ENCODE measurements at places on chromosomes 2 and 18.

- no peak for DNase-seq
These were observed 1.6 kb upstream of the KLF7 start for GRCh38 chr2:207167099-207167923.

DNA sequence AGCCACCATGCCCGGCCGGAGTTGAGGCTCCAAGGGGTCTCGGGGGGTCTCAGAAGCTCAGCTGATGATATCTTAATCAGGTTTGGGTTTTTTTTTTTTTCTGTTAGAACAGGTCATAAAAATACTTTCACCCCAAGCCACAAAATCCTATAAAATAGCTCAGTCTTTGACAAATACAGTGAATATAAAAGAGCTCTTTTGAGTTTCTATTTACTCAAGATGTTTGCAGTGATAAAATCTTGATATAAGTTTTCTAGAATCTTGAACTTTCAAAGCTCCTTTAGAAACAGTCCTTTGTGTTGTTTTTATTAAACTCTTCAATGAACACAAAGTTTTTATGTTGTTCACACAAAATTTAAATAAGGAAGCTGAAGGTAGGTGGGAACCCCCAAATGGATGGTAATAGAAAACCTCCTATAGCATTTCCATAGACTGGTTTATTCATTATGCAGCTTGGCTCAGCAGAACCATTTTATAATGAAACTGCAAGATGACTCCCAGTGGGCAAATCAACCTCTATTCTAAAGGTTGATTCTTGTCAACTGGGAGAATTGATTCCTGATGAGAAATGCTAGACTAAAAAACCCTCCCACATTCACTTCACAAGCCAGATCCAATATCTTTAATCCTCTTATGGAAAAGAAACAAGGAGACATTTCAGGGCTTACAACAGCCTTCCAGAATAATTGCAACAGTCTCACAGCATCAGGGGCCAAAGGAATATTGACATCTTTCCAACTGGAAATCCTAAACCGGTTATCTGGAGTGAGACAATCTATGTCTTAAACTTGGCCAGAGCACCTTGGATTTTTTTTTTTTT, 13.6 kb upstream of the NARS1 start:
- DNase-seq, result no peak

DNA sequence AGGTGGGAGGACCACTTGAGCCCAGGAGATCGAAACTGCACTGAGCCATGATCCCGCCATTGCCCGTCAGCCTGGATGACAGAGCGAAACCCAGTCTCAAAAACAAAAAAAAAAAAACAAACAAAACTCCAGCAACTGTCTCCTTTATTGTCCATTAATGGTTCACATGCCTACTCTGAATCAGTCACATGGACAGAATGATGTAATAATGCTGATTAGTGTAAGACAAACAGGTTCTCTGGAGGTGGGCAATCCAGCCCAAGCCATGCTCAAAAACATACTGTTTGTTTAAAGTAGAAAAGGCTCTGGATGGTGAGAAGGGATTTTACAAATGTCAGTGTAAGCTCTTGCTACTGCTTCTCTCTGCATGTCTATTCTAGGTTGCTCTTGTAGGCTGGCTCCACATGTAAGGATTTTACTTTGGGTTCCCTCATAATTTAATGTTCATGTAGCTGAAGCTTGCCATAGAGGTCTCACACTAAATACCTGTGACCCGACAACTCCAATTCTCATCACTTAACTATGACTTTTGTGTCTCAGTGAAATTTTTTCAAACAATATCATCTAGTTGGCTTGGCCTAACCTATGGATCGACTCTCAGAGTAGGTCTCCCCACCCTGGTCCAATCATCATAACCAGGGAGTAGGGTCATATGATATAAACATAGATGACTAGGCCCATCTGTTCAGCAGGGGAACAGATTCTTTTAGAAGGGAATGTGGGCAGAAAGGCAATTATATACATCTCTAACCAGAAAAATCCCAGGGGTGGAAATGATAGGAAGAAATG, 83.9 kb upstream of the SLC39A10 start:
- no peak for DNase-seq

- no peak for DNase-seq
These were observed 125.9 kb upstream of the CYRIA start for GRCh38 chr2:16791496-16791895.

DNA sequence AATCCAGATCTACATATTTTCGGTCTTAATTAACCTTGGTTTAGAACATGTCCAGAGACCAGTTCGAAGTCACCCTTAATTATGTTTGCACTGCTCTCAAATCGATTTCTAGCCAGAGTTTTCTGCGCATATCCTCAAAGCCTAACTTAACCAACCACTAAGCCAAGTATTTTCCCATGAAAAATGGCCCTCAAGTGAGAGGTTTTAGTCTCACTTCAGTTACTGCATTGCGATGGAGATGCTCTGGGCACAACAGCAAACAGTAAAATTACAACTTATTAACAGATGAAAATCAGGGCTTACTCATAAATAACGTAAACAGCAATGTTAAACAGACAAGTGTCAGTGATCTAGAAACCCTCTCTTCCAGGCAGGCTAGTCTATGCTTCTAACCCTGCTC, 4.5 kb downstream of the RTN4 start:
- DNase-seq, result no peak

DNA sequence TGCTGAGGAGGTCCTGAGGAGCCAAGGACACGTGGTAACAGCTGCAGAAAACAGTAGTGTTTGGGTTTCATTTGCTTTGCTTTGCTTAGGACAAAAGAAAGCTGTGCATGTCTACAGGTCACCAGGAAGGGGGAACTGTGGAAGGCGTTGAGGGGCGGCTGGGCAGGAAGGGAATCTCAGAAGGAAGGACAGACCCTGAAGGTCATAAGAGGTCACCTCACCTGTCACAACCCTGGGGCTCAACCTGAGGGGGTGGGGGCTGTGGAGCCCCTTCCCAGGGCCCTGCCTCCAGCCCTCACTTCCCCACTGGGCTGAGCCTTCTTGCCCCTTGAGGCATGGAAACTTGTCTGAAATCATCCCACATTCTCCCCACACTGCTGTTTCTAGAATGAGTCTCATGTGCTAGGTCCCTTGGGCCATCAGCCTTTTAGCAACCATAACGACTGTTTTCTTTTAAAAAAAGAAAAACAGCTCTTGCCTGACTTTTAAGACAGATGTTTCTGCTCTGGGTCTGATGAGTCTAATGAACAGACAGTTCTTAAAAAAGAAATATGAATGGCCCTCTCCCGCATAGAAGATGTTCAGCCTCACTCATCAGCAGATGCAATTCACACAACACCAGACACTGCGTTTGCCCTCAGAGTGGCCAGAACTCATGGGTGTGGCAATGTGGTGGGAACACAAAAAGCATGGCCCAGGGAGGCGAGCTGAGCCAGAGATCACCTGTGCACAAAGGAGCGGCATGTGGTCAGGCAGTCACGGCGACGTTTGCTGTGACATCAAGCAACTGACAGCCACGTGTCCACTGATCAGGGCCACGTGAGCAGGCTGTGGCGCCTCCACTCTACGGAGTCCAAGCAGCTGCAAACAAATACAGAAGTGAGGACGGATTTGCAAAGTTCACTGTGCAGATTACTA, 84.0 kb downstream of the SEPTIN10 start:
- no peak for DNase-seq

DNA sequence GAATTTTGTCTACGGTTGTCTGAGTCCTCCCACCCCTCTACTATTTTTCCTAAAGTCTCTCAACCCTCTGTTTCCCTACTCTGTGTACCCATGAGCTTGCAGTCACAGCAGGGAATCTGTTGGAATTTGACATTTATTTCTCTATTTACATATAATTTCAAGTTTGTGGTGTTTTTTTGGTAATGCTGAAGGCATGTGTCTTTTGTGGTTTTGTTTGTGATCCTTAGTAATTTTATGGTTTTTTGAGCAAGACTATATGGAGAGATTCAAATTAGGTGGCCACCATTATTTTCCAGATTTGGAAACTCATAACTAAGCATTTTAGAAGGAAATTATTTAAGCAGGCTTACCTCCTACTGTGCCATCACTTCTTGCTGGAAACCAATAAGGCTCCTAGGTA, 27.2 kb upstream of the FBLN7 start:
- no peak for DNase-seq

DNA sequence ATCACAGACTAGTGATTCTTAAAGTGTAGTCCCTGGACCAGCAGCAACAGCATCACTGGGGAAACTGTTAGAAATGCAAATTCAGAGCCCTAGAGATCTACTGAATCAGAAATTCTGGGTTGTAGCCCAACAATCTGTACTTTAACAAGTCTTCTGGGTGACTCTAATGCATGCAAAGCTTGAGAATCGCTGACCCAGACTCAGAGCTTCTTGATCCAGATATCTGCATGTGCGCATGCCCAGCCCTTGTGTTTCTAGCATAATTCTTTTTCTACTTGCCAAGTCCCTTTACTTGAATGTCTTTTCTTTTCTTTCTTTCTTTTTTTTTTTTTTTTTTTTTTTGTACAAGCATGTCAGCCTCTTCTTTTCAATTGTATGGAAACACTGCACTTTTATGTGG, 60.4 kb downstream of the FIGN start:
- no peak for DNase-seq

DNA sequence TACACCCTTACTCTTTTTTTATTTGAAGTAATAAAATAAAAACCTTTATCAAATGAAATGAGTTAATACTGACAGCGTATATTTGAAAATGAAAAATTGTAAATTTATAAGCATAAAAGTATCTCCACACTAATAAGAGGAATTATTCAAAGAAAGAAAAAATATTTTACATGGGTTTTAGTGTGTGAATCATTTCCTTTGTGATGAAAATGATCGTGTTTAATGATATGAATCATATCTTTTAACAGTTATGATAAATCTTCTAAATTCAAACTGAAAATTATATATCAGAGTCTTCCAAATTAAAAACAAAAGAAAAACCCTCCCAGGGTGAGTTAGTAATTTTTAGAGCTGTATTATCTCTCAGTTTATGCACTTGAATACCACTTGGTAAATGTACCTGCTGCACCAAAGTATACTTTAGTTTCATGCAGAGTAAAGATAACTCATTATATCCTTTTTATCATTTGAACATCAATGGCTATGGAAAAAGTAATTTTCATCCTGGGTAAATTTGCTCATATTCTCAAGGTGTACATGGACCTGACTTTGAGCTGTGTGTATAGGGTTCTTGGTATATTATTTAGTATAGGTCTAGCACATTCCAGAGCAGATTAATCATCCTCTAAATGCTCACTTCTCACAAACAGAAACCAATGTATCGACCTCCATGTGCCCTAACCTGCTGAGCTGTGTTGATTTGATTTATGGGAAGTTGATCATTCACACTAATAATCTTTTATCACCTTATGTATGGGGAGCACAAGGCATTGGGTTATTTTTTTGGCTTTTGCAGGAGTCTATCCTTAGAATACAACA, 98.7 kb upstream of the VWC2L start:
- no peak for DNase-seq

GRCh38 chr2:108363024-108363907, 14.5 kb upstream of the SULT1C4 start:
- no peak for DNase-seq

DNA sequence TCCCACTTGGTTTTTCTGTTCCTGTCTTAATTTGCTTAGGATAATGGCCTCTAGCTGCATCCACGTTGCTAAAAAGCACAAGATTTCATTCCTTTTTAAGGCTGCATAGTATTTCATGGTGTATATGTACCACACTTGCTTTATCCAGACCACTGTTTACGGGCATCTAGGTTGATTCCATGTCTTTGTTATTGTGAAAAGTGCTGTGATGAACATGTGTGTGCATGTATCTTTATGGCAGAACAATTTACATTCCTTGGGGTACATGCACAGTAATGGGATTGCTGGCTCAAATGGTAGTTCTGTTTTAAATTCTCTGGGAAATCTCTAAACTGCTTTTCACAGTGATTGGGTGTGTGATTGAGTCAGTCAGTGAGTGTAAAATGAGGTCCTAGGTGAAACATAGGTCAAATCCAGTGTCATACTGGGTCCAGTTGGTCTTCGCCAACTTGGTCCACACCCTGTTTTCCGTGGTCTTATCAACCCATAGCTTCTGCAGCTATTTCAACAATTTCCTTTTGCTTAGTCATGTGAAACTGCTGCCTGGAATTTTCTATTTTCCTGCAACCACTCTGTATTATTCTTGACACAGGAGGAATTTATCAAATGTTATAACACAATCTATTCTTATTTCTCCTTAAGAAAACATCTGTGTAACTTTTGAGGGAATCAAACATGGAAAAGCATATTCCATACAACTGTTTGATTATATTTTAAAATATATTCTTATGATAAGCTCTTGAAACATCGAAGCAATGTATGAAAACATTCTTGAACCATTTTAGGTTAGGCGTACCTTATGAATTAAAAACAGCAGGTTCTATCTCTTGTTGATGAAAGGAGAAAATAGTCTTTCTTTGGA, 82.9 kb downstream of the ADCYAP1 start:
- no peak for DNase-seq

- DNase-seq, result no peak
These were observed 7.7 kb upstream of the SP100 start for GRCh38 chr2:230408244-230408842.

GRCh38 chr2:27721335-27721734, 50.2 kb upstream of the MRPL33 start:
- no peak for DNase-seq

DNA sequence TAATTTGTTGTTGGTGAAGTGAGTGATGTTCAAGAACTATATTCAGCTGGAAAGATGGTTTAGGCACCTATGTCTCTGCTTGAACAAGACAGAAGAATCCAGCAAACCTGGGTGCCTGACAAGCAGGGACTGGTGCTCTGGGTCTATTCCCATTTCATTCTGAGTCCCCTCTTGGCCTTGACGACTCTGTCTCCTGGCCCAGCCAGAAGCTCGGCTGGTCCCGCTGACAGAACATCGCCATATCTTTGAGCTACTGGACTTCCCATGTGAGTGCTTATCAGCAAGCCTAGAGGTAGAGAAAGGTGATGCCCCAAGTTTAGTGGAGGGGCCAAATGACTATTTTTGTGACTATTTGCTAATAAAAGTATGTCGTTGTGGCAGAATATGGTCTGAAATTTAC, 48.2 kb downstream of the SDC1 start:
- DNase-seq, result no peak

DNA sequence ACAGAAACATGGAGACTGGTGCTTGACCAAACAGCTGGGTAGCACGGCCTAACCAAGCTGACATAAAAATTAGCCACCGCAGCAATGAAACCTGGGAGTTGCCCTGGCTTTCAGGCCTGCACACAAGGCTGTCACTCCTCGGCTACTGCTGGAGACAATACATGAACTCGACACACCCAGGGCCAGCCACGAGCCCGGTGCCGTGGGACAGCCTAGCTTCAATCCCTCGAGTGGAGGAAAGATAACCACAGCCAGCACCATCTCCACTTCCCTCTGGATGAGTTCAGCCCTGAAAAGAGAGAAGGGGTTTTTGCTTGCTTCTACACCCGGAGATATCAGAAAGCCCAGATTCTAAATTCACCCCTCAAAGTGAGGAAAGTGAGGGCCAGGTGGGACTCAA, 78.0 kb downstream of the BCL2L11 start:
- DNase-seq, result no peak

GRCh38 chr18:48186131-48186766, 222.9 kb downstream of the ZBTB7C start:
- DNase-seq, result no peak

DNA sequence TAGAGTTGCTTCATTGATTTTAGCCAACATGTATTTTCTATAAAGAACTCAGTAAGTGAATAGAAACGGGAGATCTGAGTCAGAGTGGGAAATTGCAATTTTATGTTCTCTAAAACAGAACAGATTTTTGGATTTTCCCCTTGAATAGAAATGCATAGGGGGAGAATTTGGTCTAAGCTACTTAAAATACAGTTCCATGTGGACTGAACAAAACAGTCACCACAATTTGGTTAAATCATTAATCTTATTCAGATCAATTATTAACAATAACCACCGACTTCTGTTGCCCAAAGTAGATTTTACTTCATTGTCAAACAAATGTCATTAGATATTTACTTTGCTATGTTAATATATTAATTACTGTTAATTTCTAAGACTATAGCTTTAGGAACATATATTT, 107.7 kb downstream of the SCG2 start:
- DNase-seq, result no peak
